SK-MEL-5 (cell line): ENCODE measurements at places on chromosomes 3 and 15. TPM values are rescaled to one million over a fixed set of nuclear protein-coding genes. Genes with fewer than 3 reads are reported as not detected.

DNA sequence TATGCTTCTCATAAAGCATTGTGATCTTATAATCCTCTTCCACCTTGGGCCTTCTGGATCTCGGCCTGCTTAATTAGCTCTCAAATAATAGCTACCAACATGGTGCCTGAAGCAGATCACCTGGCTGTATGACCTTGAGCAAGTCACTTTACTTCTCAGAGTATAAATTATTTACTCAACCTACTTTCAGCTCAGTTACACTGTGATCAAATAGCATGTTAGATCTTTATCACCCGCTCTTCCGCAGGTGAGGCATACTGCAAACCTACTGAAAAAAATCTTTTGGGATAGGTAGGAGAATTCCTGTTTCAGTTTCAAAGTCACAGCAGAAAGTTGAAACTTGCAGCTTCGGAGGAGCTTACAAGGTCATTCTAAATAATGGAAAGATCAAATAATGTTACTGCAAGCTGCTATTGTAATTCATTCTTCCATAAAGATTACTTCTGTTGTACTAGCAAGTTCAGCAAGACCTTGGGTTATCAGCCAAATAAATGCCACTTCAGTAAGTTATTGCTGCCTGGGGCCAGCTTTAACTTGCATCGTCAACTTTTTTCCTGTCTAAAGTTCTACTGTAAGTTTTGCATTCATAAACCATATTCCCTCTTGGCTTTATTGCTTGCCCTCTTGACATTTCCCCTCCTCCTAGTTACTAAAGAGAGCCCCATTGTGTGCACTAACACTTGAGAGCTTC lies 268.4 kb upstream of the ATP11B start:
- peak; percentile 98 for DNase-seq

Gene COL6A6
- 0.11 TPM in 1 of 2 replicates, not detected in the other for total RNA-seq

DNA sequence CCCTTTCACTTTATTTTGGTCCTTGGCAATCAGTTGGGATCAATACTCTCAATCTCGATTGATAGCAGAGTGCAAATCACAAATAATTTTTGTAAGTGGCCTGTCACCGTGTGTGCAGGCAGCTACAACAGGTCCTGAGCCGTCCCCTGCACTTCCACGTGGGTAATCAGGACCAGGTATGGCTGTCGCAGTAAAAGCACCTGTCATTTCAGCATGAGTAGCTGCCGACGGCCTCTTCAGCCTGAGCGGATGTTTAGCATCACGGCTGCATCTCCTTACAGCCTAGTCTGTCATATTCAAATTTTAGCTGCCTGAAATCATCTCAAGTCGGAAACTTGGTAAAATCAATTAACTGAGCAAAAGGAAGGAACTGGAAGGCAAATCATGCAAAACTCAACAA lies 53.0 kb upstream of the FOXP1 start:
- DNase-seq, result no peak

DNA sequence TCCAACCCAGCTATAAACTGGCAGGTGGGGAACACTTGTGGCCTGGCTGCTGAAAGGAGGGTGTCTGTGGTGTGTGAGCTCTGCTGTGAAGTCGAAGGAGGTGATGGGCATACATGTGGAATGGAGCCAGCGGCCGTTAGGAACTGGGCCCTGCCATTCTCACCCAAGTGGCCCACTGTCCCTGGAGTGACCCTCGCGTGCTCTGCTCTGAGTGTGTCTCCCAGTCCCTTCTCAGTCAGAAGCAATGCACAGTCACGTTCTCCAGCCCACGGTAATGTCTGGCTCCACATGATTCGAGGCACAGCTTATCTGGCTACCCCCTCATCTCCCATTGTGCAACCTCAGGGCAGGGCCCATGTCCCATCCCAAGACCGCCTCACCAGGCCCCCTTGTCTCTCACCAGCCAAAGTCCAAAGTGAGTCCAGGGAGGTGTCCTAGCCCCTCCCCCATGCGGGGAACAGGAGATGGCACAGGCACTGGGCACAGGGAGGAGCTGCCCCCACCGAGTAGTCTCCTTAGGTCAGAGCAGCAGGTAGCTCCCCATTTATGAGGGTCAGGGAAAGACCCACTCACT lies 62.9 kb downstream of the ZNF445 start:
- no peak for DNase-seq
